ENCODE measurements at places on chromosomes 6 and 20.

- no peak for DNase-seq
These were observed 34.1 kb downstream of the SLC2A4RG start for GRCh38 chr20:63773571-63774241.

DNA sequence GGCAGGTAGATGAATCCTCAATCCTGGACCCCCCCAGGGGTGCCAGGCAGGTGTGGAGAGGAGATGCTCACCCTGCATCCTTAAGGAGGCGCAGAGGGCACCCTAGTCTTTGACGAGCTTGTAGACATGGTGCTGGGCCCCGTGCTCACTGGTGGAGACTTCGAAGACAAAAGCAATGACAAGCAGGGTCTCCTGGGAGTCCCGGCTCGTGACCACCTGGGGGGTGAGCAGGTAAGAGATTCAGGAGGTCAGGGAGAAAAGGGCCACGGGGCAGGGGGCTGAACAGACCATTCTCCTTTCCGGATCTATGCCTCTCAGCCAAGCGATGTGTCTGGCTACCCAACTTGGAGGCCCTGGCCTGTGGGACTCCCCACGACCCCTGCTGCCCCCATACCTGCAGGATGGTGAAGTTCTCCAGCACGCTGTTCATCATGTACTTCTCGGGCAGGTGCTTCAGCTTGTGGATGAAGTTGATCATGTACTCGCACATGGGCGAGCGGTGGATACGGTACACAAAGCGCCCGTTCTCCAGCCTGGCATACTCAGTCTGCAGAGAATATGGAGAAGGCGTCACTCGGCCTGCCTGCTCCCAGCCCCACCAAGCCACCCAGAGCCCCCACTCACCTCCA lies 6.9 kb downstream of the RPL10A start:
- no peak for DNase-seq

GRCh38 chr6:160348223-160349019 lies at the start of gene SLC22A3:
Gene SLC22A3 (plus strand): TSS chr6:160348378. CDS start chr6:160348420, 42 bp downstream.
- DNase-seq: peak; percentile 43

DNA sequence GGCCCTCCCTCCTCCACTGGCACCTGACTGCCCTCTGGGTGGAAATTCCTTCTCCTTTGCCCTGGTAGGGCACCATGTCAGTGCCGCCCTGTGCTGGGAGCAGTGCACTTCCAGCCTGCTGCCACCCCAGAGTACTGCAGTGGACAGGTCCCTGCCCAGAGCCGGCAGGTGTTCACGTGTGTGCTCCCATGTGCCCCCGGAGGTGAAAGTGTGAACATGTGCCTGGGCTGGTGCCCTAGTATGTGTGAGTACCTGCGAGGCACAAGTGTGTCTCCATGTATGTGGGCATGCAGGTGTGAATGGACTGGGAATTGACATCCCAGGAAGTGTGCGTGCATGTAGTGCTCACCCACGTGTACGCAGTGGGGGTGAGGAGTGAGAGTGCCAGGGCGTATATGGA lies 29.4 kb downstream of the SDCBP2 start:
- no peak for DNase-seq

All from amygdala (tissue), 56 donors.